ENCODE measurements at places on chromosomes 2 and 18. TPM values are rescaled to one million over a fixed set of nuclear protein-coding genes. Genes with fewer than 3 reads are reported as not detected.

The SGPP2 gene
- polyA plus RNA-seq: 0.08 TPM

The TIGD1 gene
- polyA plus RNA-seq: 5.7 TPM

The SKA1 gene
- polyA plus RNA-seq: 11.9 TPM

The KCNK3 gene
- polyA plus RNA-seq: 1.6 TPM

The FBXO48 gene
- polyA plus RNA-seq: 0.74 TPM

The RAPGEF4 gene
- 0.08 TPM for polyA plus RNA-seq
